Naive B cell (primary cell): ENCODE measurements at places on chromosomes 12 and 14. TPM values are rescaled to one million over a fixed set of nuclear protein-coding genes. Genes with fewer than 3 reads are reported as not detected.

The NRIP2 gene
- polyA plus RNA-seq = 0.83 TPM

DNA sequence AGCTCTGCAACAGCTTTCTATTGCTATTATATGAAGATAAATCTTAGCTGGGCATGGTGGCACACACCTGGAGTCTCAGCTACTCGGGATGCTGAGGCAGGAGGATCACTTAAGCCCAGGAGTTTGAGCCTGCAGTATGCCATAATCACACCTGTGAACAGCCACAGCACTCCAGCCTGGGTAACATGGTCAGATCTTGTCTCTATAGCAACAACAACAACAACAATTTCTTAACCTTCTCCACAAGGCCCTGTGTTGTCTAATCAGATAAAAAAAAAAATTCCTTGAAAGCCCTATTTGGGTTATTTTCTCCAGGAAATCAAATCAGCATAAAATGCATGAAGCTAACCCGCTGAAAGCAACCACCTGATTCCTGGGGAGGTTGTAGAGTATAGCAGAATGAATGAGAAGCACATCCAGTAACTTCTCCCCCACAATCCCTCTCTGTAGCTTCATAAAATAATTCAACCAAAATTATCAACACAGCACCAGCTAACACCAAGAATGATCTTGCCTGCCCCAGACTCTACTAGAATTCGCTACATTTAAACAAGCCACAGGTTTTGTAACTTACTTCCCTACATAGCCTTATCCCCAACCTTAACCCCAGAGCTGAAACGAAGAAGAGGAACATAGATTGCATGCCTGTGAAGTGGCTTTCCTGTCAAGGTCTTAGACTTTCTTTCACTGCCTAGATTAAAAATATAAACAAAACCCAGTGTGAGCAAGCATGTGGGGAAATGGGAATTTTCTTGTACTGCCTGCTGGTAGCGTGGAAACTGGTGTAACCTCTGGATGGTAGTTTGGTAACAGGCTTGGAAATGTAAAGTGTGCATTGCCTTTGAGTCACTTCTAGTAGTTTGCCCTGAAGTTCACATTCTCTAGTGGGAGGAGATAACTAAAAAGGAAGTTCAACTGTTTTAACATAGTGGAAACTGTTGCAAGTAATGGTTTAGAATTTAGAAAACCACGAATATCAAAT, 6.0 kb upstream of the STK38L start:
- DNase-seq = peak; percentile 25

The FAM181A gene
- polyA plus RNA-seq = not detected

The KRT6B gene
- polyA plus RNA-seq = not detected

DNA sequence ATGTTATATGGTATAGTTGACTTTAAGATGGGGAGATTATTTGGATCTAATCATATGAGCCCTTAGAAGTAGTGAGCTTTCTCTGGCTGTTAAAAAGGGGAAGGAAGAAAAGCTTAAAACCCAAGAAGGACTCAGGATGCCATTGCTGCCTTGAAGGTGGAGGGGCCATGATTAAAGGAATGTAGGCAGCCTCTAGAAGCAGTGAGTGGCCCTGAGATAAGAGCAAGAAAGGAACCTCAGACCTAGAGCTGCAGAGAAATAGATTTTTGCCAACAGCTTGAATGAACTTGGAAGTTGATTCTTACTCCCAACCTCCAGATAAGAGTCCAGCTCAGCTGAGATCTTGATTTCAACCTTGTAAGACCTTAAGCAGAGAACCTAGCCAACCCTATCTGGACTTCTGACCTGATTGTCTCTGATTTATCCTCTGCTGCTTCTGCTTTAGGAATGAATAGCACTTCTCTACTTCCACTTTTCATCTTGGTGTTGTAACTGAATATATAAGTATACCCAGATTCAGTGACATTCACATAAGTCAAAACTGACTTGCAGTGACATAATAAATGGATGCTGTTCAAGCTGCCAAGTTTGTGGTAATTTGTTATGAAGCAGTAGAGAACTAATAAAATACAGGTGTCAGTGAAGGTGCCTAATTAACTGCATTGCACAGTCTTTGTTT, 33.5 kb downstream of the RAD51B start:
- no peak for DNase-seq

The GALNT6 gene
- polyA plus RNA-seq = 3.3 TPM

The BDKRB2 gene
- polyA plus RNA-seq = not detected

- no peak for DNase-seq
Measured at GRCh38 chr14:89143595-89143994, 273.4 kb downstream of the FOXN3 start.

The C12orf42 gene
- polyA plus RNA-seq = 41.4 TPM

GRCh38 chr12:75773377-75773776, 258.2 kb downstream of the PHLDA1 start:
- DNase-seq = no peak

The COCH gene
- polyA plus RNA-seq = 3.9 TPM

The BRI3BP gene
- 9.1 TPM for polyA plus RNA-seq

DNA sequence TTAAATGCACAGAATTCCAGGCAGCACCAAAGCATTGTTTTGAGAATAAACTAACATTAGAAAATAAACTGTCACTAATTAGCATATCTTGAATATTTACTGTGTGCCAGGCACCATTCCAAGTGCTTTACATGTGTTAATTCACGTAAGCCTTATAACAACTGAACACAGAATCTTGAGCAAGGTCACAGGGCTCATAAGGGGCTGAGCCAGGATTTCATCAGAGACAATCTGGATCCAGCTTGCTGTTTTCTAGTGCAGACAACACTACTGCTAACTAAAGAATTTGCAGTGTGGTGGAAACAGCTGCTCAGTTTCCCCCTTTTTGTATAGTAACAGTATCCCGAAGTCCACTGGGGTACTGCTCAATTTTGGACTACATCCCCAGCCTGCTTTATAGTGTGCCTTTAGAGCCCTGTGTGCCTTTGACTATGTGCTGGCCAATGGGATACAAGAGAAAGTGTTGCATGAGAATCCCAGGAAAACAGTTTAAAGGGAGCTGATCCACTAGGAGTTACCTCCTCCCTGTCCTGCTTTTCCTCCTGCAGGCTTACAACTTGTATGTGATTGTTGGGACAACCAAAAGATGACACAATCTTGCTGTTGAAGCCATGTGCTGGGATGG, 36.0 kb upstream of the RMST start:
- DNase-seq = no peak

GRCh38 chr12:42192686-42193085, 45.4 kb downstream of the YAF2 start:
- no peak for DNase-seq

The IL31 gene
- polyA plus RNA-seq = not detected

DNA sequence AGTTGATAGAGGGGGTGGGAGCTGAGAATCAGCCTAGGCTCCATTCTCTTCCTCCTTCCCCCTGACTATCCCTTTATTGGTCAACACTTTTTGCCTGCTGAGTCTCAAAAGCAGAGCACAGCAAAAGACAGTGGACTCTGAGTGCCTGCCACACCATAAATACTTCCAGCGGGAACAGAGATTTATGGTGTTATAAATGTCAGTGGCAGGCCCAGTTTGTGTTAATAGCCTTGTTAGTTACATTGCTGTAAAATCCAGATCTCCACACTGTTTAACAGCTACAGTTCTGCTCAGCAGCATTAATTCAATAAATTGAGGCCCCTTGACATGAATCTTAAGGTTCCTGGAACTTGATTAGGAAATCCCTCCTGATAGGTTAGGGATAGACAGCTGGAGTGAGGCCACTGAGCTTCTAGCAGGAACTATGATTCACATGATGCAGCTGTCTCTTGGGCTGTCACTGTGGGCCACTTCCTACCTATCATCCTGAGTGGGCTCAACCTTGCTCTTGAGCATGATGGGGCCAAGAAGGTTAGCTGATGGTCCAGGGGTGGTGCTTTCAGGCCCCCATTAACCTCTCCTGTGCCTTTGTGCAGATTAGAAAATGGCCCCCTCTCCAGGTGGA, 295.2 kb upstream of the SRRM4 start:
- no peak for DNase-seq

DNA sequence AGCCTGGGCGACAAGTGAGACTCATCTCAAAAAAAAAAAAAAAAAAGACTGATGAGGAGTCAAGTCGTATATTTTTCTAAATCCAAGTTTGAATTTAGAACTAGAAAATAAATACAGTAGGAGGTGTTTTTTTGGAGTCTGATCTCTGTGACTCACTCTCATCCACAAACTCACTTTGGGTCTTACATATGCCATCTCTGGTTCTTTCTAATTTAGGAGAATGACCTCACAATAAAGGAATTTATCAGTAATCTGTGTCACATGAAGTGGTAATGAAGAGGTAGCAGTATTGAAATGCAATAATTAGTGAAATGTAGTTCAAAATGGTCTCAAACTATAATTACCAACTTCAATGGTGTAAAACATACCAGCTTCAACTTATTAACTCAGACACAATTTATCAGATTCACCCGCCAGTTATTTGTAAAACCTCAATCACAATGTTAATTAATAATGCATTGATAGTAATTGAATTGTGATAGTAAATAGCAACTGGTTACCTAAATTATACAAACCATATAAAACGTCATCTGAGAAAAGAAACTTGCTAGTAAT, 4.4 kb upstream of the CFL2 start:
- DNase-seq = no peak

- DNase-seq = peak; percentile 4
Measured at GRCh38 chr14:90757452-90757851, 58.8 kb downstream of the TTC7B start.

- no peak for DNase-seq
Measured at GRCh38 chr12:59059088-59059935, 139.0 kb upstream of the LRIG3 start.

The OR6C2 gene
- not detected for polyA plus RNA-seq

GRCh38 chr12:11811008-11811407, 161.5 kb downstream of the ETV6 start:
- DNase-seq = no peak
